ENCODE measurements at places on chromosomes 13 and 19.

DNA sequence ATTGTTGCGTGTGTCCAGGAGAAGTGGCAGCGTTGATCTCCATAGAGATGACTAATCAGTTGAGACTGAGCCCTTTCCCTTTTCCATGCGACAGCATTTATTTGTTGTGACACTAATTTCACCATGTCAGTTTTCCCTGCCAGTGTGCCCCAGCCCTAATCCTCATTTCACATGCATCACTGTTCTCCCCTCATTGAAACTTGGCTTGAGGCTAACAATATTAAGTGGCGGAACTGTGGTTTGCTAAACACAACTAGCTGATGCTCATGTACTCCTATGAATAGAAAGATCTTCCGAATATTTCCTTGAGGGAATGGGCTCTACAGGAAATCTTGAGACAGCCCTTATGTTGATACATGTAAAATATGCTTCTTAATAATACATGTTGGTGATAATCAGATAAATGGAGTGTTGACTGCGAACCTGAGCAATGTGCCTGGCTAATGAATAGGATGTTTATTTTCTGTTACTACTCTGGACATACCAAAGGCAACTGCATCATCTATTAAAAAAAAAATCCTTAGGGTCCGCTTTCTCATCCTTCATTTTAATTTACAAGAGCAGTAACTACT, 258.6 kb downstream of the ATP8A2 start:
- DNase-seq: no peak

GRCh38 chr13:98581971-98582702, 5.2 kb upstream of the STK24 start:
- peak; percentile 73 for DNase-seq

GRCh38 chr13:104086759-104087158, 1020.5 kb upstream of the SLC10A2 start:
- DNase-seq: no peak

DNA sequence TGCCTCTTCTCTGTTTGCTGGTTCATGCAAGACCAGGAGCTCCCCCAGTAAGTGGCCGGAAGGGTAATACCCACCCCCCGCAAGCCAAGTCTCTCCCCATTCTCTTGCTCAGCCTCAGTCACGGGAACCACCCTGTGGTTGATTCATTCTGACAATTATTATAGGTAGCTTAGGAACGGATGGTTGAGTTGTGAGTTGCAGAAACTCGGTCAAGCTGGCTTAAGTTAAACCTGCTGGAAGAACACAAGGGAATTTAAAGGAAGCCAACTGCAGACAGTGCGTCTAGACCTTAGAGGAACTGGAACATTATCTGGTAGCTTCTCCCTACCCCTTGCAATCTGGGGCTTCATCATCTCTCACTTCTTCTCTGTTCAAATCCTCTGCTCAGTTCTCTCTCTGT, 8.9 kb downstream of the FPR1 start:
- DNase-seq: peak; percentile 93

GRCh38 chr13:36453516-36453915, 21.2 kb downstream of the CCNA1 start:
- DNase-seq: peak; percentile 28

DNA sequence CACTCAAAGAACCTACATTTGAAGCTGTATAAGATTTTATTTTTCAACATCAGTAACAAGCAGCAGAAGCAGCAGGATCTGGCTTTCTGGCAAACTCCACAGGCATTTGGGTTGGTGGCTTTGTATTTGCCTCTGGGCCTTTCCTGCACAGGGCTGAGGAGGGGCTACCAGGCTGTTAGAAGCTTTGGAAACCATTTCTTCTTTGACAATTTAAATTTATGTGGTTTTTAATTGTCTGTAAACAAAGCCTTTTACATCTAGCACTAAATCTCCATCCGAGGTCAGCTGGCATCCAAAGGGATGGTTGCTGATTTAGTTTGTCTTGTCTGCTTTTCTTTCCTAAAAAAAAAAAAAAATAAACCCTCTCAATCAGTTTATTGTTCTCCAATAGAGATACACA, 127.5 kb upstream of the OBI1 start:
- DNase-seq: no peak

GRCh38 chr13:72342364-72342763, 385.1 kb downstream of the MZT1 start:
- DNase-seq: no peak

- DNase-seq: no peak
Observed at GRCh38 chr13:40622761-40623160, 43.7 kb downstream of the FOXO1 start.

DNA sequence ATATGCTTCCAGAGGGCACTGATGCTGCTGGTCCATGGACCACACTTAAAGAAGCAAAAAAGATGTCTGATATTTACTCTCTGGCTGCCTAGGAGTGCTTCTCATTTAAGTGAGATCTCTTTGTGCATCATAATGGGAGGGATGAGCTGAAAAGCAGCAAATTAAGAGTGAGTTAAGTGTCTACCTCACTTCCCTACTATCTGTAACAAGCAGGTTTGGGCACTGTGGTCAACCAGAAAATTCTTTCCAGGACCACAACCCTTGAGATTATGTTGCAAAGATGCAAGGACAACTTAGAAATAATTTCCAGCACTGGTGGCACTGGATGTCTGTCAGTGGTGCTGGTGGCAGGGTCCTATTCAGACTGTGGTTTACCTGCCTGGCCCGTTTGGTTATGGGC, 52.1 kb upstream of the USPL1 start:
- no peak for DNase-seq

DNA sequence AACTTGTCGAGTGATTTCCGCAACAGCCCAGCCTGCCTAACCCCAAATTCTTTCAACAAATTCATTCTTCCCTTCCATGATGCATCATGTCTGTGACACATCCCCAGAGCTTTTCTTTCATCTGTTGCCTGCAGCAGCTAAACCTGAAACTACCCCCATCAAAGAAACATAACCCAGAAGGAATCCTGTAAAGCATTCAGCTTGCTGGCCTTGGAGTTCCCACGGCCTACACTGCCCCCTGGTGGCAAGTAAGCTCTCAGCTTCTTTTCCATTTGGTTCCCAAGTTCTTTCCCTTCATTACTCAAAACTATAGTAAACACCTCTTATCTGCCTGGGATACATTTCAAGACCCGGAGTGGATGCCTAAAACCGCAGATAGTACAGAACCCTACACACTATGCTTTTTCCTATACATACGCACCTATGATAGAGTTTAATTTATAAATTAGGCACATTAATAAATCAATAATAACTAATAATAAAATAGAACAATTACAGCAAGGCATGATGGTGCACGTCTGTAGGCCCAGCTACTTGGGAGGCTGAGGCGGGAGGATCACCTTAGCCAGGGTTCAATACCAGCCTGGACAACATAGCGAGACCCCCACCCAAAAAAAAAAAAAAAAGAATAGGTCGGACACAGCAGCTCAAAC, 7.4 kb downstream of the ETHE1 start:
- DNase-seq: peak; percentile 93

DNA sequence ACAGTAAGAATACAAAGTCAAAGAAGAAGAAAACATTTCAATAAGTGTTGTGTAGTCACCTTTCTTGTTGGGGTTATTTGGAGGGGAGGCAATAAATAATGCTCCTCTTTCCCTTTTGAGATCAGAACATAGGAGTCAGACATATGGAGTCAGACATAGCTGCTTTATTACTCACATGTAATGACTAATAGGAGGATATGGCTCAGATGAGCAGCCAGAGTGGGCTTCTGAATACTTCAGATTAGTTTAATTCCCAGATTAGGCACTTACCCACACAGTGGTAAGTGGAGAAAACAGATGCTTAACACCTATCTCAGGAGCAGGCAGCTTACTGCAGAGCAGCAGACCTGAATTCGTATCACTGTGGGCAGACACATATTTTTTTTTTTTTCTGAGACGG, 31.7 kb upstream of the C1QTNF9B start:
- DNase-seq: peak; percentile 93

- DNase-seq: no peak
Observed at GRCh38 chr19:58466089-58466759, 656 bp upstream of the ZNF324 start.

DNA sequence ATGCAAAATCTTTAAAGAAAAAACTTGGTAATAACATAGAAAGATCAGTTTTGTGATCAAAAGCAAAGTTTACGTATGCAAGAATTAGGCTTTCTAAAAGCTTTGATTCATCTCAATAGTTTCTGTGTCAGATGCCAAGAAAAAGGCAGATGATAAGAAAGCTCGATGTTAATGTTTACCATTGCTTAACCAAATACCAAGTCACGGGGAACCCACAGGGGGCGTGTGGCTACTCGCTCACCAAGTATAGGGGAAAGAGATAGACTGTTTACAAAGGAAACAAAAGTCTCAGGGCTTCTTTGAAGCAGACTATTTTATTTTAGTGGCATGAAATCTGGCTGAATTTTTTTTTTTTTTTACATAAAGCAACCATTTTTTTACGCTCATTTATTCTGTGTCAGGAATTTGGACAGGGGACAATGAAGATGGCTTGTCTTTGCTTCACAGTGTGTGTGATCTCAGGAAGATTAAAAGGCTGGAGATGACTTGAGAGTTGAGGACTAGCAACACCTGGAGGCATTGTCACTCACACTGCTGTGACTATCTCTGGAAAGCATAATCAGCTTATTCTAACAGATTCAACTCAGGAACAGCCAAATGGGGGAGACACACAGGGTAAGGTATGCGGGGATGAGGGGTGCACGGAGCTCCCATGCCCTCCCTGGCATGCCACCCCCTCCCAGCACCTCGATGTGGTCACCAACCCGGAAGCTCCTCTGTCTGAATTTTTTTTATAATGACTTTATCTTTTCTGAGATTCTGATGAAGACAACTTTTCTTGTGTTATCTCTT, 24.9 kb downstream of the RCBTB1 start:
- no peak for DNase-seq

GRCh38 chr13:55403887-55404487, 1736.7 kb upstream of the PRR20A start:
- DNase-seq: no peak

GRCh38 chr19:38583219-38583984, 34.4 kb downstream of the MAP4K1 start:
- DNase-seq: no peak

DNA sequence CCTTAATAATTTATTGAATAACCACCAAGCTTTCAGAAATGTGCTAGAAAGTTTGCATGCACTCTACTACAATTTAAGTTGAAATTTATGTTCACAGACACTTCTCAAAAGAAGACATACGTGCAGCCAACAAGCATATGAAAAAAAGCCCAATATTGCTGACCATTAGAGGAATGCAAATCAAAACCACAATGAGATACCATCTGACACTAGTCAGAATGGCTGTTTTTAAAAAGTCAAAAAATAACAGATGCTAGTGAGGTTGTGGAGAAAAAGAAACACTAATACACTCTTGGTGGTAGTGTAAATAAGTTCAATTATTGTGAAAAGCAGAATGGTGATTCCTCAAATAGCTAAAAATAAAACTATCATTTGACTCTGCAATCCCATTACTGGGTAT, 308.8 kb upstream of the PCDH9 start:
- DNase-seq: peak; percentile 38

GRCh38 chr19:12994701-12995595, at the start of gene NFIX:
TSS of gene NFIX (plus strand) at chr19:12995475. CDS start at chr19:12995838, 363 bp downstream.
- peak; percentile 79 for DNase-seq

GRCh38 chr19:4536798-4537197, 1.8 kb upstream of the PLIN5 start:
- DNase-seq: no peak

GRCh38 chr13:18953139-18953930, 228.3 kb downstream of the TUBA3C start:
- DNase-seq: no peak

GRCh38 chr13:111202156-111202621, 87.1 kb downstream of the ARHGEF7 start:
- DNase-seq: no peak

DNA sequence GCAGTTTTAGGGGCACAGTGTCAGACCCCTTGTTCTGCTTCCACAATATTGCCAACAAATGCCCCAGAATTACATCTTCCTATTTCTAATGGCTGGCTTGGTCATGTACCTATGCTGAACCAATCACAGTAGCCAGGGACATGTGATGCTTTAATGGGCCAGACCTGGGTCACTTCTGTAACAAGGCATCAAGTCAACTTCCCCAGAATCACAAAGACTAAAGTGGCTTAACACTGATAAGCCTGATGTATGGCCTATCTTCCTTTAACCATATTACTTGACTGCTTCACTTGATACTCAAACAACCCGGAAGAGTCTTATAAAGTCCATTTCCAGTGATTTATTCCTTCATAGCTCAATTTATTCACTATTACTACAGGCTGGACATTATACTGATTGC, 19.6 kb downstream of the LNX2 start:
- no peak for DNase-seq

DNA sequence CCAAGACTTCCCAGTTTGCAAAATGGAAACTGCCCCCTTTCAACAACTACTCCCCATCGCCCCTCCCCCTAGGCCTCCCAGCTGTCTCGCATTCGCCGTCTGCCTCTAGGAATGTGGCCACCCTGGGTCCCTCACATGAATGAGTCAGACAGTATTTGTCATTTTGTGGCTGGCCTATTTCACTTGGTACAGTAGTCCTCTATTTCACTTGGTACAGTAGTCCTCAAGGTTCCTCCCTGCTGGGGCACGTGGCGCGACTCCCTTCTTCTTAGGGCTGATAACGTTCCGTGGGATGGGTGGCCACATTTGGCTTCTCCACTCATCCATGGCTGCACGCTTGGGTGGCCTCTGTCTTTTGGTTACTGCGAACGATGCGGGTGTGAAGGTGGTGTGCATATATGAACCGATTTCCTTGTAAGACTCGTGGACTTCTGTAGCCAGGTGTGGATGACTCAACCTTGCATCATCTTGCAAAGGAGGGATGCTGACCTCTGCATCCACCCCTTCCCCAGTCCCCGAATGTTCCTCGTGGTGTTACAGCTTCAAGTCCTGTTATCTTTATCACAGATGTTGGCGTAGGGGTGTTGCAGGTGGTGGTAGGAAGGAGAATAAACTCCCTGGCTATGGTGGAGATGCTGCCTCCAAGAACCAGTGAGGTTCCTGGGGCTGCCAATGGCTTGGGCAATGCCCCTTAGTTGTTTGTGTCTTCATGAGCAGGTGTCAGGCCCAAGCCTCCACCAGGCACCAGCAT, 112.1 kb upstream of the SOX1 start:
- no peak for DNase-seq

- DNase-seq: no peak
Observed at GRCh38 chr13:31794452-31794851, 55.1 kb downstream of the RXFP2 start.
